ENCODE measurements at places on chromosomes 5 and 9.

- no peak for DNase-seq
These were observed 34.9 kb downstream of the TRIO start for GRCh38 chr5:14178091-14178490.

DNA sequence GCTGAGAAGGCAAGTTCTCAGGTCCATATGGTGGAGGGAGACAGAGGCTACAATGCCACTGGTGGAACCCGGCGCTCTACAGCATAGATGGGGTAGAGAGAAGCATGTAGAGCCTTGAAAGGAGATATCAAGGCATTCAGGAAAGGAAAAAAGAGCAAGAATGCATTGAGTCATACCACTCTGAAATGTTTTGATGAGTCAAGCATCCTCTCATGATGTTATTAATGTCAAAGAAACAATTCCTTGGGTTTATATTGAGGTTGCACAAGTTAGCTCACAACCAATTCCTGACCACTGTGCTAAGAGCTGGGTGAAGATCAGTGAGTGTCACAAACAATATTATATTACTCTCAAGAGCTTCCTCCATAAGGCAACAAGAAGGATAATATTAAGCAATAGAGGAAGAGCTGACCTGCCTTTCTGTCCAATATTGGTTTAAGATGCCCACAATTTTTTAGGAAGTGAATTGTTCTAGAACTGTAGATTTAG is 178.0 kb downstream of the RFK start:
- DNase-seq, result peak; percentile 84

DNA sequence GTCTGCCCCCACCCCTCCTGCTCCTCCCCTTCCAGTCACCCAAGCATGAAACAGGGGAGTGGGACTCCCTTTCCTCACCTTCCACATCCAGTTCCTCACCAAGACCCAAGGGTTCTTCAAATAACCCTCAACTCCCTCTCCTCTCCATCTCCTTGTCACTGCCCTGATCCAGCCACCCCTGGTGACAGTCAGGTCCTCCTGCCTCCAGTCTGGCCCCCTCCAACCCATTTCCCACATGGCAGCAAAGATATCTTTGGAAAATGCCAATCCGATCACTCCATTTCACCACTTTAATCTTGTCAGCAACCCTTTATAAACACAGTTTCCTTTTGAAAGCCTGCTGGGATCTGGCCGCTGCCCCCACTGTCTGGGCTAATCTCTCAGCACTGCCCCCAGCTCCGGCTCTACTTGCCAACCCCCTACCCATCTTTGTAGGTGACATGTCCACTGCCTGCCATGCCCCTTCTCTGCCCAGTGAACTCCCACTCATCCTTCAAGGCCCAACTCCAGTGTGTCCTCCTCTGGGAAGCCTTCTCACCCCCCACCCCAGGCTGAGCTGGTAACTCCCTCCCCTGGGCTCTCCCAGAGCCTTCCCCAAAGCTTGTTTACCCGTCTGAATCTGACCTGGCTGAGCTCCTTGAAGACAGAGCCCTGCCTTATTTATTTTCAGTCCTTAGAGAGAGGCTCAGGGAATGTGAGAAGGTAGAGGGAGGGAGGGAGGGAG is 781 bp upstream of the MYOZ3 start:
- no peak for DNase-seq

DNA sequence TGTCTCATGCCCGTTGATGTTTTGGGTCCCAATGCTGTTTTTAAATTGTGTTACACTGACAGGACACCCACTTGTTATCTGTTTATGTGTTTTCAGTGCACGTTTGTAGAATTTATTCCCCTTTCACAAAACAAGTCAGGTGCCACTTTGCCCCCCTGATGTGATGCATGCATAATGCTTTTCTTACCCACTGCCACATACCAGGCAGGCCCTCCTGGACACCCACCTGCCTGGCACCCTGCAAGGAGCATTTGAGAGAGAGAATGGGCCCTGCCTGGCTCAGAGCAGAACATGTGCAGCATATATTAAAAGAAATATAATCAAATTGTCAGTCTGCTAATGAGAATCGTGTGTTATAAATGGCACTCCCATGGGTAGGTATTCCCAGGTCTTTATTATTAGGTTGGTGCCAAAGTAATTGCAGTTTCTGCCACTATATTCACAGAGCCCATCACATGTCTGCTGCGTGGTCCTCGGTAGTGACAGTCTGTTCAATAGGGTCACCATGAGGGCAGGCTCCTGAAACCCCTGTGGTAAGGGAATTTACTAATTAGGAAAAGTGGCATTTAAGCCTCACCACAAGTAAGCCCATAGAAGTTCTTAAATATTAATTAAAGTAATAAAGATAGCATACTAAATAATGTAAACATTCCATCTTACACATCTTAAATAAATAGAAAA is 52.2 kb upstream of the CKMT2 start:
- no peak for DNase-seq

DNA sequence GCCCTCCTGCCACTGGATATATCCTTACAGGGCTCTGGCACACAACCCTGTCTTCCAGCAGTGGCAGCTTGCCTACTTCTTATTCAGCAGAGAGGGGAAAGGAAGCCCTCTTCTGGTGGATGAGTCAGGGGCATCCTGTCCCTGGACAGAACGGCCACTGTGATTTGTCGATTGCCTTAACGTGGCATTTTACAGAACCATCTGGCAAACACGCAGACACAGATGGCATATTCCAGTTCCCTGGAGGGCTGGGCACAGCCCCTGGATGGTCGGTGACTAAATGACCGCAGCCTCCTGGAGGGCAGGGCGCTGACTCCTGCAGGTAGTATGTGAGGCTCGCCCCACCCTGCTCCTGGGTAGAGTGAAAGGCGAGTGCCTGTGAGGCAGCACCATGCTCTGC is 62.1 kb downstream of the DCP2 start:
- peak; percentile 48 for DNase-seq

DNA sequence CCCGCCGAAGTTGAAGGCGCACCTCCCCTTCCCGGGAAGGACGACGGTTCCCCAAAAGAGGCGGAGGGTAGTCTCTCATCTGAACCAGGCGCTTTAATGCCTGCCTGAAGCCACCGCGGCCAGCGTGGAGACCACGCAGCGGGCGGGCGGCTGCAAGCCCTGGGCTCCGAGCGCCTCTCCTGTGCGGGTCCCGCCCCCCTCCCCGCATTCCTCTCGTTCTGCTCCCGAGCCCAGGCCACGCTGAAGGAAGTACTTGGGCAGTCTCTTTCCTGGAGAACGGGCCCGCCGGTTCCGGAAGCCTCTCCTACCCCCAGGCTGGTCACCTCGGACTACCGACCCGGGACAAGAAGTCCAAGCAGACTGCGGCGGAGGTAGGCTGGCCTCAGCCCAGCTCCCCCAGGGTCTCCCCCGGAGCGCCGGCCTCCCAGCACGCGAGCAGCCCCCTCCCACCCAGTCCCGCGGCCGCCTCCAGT is 571 bp downstream of the PPIC start:
- peak; percentile 51 for DNase-seq

- no peak for DNase-seq
These were observed 180.7 kb downstream of the KDM4C start for GRCh38 chr9:6938447-6938846.

DNA sequence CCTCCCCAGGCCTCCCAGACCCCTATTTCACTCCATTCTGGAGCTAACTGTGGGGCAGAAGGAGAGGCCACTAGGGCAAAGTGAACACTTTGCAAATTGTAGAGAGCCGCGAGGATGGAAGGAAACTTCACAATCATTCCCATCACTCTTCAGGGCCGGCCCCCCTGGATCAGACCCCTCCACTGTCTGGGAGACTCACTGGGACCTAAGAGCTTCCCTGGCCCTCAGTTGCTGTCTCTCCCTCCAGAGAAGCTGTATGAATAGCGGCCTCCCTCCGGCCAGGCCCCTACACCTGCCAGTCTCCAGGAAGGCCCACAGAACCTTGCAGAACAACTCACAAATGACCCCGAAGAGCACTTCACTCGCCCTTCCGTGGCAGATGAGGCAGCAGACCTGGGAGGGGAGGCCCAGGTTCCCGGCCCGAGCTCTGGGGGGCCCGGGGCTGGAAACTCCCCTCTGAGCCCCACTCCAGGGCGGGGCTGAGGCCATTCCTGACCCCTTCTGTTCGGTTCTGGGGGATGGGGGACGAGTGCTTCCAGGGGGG is 141.9 kb upstream of the IER5L start:
- no peak for DNase-seq

DNA sequence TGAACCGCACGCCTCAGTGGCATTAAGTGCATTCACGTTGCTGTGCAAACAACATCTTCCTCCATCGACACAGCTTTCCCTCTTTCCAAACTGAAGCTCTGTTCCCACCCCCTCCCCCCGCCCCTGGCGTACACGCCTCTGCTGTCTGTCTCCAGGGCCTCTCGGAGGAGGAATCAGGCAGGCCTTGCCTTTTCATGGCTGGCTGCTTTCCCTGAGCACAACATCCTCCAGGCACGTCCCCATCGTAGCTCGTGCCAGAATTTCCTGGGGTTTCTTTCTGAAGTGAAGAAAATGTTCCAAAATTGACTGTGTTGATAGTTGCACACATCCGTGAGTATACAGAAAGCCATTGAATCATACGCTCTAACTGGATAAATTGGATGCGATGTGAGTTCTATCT is 22.3 kb upstream of the TMEM250 start:
- no peak for DNase-seq

DNA sequence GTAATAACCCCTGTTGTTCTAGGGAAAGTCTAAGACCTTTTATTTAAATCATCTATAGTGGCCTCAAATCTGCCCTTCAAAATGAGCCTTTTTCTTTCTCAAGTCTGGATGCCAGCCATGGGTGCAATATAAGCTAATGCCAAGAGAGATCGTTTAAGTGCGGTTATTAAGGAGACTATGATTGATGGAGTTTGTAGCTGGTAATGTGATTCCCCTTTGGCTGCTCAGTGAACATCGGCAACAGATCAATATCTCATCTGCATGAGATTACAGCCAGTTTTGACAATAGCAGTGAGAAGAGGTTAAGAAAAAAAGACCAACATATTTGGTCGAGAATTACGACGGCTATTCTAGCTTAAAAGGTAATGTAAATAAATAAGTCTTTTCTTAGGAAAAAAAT is 1049.4 kb upstream of the NUDT12 start:
- no peak for DNase-seq

DNA sequence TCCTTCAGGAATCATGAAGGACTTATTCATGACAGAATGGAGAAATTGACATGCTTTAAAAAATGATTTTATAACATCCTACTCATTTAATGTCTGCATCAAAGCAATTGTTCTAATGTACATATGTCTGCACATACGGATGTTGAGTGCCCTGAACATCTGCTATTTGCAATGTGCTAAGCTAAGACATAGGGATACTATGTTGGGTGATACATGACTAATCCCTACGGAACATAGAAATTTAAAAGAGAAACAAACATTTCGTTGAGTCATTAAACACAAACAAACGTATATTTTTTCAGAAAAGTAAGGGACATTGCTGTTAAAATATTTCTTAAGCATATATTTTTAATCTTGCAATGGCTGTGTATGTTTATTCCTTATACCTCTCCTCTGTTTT is 686.5 kb upstream of the ADAMTS16 start:
- DNase-seq, result no peak

DNA sequence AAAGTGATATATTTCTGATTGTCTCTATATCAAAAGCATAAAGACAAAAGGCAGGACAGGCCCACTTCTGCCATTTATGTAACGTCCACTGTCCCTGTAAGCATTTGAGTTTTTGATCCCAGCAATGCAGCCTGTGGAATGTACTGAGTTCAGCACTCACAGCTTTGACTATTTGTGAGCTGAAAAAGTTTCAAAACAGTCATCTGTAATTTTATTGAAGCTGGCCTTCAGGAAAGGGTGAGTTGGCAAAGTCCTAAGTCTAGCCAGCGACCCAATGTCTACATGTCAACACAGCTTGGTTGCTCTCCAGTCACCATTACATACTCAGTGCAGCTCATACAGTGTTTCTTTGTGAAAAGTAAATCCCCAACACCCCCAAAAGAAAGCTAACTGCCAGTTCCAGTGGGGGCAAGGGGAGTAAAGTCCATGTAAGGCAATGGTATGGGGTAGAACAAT is 9.7 kb downstream of the LIFR start:
- no peak for DNase-seq

- no peak for DNase-seq
These were observed 34.4 kb downstream of the FEM1C start for GRCh38 chr5:115510145-115510645.

- DNase-seq, result peak; percentile 42
These were observed 97.7 kb downstream of the FNBP1 start for GRCh38 chr9:129945314-129945713.

DNA sequence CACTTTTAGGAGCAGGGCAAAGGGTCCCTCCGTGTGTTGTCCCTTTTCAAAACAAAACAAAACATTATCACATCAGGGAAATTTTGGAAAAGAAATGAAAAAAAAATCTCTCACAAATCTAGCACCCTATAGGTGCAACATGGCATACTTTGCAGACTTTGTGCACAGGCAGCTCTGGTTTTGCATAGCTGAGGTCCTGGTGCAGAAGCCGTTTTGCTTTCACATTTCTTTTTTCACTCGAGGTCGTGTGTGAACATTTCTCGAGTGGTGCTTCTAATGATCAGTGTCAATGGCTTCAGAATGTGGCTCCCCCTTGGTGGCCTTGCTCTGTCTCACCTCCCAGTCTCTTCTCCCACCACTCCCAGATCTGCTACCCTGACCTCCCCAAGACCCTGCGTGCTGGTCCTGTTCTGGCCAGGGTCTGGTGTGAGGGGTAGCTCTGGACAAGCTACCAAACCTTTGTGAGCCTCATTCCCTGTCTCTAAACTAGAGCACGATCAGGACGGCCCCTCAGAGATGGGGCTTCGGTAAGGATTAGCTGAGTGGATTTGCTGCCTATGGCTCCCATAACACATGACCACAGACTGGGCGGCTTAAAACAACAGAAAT is 258.0 kb downstream of the NSG2 start:
- DNase-seq, result no peak

- DNase-seq, result no peak
These were observed at the start of gene LPAR1 for GRCh38 chr9:111038331-111039230. TSS of gene LPAR1 (minus strand) at chr9:111038470. CDS start at chr9:110972117, 66,353 bp downstream.

DNA sequence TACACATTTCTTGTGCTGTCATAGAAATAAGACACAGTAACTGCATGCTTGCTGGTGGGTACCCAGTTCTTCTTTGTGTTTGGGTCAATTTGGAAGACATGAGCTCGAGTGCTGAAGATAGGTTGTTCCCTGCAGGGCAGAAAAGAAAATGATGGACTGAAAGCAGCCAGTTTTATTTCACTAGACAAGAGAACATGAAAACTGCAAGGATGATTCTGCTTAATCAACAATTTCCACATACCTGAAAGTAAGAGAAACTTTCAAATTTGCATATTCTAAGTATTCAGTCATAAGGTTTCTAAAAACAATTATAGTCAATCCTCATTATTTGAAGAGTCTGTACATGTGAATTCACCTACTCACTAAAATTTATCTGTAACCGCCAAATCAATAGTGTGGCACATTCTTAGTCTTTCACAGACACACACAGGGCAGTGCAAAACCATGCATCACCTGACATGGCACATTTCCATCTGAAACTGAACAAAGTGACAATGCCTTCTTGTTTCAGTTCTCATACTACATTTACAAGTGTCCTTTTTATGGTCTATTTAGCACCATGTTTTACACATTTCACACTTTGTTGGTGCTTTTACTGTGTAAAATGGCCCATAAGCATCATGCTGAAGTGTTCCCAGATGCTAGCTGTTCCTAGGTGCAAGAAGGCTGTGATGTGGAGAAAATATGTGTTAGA is 56.9 kb downstream of the HOMER1 start:
- no peak for DNase-seq

Data from endothelial cell of umbilical vein (primary cell).